Stimulated activated CD8-positive, alpha-beta memory T cell treated with anti-CD3 and anti-CD28 coated beads, Interleukin-7, amount 100 ng/mL, for 1 hour (primary cell): ENCODE measurements at places on chromosomes 13 and 19.
A peak's percentile ranks its signal among the peaks of the same experiment; 100 is the strongest.

- DNase-seq: no peak
Measured at GRCh38 chr13:110150384-110151101, 156.4 kb downstream of the COL4A1 start.

DNA sequence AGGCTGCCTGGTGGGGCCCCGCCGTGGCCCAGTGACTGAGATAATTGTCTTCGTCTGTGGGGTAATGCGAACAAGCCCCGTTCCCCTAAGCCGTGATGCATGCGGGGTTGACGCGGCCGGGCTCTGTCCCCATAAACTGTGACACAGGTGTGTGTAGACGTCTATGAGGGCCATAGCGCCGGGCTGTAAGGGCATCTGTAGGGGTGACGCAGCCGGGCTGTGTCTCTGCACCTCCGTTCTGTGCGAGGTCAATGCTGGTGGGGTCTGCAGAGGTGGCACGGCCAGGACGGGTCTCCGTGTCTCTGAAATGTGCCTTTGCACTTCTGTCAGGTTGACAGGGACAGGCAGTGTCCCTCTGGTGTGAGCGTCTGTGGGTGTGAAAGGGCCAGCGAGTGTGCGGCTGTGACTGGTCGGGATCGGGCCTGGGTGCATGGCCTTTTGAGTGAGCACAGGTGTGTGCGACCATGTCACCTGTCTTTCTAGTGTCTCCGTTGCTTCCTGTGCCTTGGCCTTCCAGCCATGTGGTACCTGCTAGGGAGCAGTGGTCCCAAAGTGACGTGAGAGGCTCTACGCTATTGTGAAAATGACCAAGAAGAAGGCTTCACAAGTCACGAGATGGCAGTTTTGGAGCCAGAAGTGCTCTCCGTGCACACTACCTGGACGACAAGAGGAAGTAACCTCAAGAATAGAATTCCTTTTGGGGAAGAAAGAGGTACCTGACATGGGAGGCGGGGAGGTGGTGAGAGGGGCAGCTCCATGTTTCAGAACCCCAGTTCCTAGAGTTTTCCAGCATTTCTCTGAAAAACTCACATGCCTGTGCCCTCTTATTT is 16.4 kb upstream of the ZNF331 start:
- DNase-seq: no peak

- DNase-seq: no peak
Measured at GRCh38 chr13:34322014-34322742, 504.2 kb downstream of the RFC3 start.

GRCh38 chr19:6705931-6706632 is 14.4 kb downstream of the C3 start:
- no peak for DNase-seq

DNA sequence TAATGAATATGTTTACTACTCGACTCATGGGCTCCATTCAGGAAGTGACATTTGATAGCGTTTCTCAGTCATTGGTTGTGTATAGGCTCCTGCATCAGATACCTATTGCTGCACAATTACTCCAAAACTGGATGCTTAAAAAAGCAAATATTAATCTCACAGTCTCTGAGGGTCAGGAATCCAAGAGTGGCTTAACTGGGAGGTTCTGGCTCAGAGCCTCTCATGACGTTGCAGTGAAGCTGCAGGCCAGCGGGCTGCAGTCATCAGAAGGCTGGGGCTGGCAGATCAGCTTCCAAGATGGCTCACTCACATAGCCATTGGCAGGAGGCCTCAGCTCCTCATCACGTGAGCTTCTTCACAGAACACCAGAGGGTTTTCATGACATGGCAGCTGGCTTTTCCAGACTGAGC is 525.1 kb upstream of the NBEA start:
- no peak for DNase-seq

DNA sequence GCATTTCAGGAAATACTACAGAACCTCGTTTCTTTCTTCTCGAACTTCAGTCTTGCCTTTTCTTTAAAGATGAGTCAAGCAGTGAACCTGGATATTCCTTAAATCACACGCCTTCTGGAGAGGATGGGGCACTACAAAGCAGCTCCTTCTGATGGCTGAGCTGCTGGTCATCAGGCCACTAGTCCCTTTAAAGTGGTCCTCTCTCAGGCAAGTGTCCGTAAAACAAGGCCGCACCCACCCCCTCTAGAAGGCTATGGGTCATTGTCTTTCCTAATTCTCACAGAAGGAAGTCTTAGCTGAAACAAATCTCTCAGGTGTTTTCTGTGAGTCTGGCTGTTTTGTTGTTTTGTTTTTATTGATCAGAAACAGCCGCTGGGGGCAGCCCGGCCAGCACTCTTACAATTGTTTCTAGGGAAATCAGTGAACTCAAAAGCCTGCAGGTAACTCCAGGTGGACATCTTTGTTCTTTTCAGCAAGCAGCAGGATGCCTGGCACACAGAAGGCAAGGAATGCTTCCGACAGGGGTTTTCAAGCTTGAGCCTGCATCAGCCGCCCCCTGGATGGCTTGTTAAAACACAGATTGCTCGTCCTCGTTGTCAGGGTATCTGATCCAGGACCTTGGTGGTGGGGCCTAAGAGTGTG is 45.4 kb downstream of the MBNL2 start:
- no peak for DNase-seq

GRCh38 chr19:32131005-32131404 is 214.4 kb upstream of the ZNF507 start:
- DNase-seq: no peak

DNA sequence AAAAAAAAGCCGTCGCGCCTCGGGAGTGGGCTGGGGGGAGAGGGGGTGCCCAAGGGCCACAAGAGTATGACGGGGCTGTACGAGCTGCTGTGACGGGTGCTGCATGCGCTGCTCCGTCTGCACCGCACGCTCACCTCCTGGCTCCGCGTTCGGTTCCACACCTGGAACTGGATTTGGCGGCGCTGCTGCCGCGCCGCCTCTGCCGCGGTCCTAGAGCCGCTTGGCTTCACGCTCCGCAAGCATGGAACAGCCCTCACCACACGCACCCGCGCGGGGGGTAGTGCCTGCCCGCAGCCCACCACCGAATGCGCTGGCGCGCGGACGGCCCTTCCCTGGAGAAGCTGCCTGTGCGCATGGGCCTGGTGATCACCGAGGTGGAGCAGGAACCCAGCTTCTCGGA is 18.8 kb downstream of the C1QTNF9 start:
- DNase-seq: no peak

DNA sequence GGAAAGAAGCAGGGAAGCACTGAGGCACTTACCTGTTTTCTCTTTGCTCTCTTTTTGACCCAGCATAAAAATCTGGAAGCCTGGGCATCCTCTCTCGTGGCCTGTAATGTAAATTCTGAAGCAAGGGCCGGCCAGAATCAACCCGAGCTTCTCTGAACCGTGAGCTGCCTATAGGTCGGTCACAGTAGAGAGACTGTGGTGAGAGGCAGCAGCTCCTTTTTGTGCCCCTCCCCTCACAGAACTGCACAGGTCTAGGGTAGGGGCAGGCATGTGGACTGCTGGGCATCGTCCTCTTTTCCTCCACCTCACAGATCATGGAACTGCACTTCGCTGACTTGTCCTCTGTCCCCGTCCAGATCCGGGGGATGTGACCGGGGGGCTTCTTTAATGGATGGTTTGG is 12.5 kb downstream of the FAM124A start:
- no peak for DNase-seq

DNA sequence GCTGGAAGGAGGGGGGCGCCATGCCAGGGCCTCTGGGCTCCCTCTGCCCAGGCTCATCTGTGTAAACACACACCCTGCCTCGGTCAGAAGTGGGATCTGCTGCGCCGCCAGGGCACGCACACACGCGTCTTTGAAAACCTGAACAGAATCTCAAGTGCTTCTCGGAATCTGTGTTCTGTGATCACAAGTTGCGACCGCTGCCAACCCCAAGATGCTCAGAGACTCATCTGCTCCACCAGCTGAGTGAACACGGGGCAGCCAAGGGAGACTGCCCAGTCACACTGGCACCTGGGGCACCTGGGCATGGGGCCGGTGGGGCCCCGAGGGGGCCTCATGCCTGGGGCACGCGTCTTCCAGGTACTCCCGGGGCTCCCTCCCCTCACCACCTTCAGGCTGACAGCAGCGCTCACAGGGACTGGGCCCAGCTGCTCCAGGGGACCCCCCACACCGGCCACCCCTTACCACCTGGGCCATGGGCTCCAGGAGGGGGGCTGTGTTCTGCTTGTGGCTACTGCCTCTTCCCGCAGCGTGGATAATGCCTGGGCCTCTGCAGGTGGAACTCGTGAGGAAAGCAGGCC is 59.0 kb downstream of the KLF2 start:
- no peak for DNase-seq

DNA sequence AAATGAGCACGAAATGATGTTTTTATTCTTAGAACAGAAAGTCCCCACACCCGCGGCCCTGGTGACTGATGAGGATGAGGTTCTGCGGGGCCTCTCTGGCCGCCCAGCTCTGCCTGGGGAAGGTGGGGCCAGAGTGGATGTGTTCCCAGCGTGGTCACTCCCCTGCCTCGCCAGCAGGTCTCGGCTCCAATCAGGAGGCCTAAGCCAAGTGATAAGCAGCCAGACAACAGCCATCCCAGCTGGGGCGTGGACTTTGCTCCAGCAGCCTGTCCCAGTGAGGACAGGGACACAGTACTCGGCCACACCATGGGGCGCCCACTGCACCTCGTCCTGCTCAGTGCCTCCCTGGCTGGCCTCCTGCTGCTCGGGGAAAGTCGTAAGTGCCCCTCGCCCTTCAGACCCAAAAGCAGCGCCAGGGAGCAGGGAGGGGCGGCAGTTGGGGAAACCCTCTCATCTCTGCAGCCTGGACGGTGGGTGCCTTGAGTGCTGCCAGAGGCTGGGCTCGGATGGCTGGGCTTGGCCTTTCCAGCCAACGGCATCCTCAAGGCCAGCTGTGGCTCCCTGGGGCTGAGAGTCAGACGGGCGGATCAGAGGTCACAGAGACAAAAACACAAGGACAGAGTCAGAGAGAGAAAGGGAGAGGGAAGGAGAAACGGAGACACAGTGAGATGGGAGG is at the start of gene F10:
TSS of gene F10 (plus strand) at position 250 of the 676 bp plus-strand sequence. CDS start at position 307, 57 bp downstream.
- no peak for DNase-seq

- no peak for DNase-seq
Measured at GRCh38 chr13:64234255-64234654, 2818.6 kb upstream of the PCDH20 start.

- DNase-seq: no peak
Measured at GRCh38 chr13:42751693-42752092, 29.7 kb upstream of the FAM216B start.

DNA sequence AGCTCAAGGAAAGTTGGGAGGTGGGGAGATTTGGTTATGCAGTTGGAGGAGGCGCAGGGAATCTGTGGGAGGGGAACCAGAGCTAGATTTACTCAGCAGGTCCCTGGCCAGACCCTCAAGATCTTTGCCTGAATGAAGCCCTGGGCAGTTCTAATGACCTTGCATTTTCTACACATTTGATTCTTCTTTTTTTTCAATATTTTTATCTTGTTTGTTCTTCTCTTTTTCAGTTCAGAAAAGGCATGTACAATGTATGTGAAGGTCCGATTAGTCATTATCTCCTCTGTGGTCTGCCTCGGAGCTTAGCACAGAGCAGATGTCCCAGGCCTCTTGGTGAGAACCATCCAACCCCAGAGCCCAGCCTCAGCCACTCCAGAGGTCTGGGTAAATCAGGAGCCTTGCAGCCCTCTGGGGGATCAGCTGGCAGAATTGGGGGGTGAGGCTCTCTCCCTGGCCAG is 24.2 kb downstream of the SERP2 start:
- DNase-seq: no peak

- no peak for DNase-seq
Measured at GRCh38 chr19:52658595-52658994, 20.4 kb upstream of the ZNF83 start.

DNA sequence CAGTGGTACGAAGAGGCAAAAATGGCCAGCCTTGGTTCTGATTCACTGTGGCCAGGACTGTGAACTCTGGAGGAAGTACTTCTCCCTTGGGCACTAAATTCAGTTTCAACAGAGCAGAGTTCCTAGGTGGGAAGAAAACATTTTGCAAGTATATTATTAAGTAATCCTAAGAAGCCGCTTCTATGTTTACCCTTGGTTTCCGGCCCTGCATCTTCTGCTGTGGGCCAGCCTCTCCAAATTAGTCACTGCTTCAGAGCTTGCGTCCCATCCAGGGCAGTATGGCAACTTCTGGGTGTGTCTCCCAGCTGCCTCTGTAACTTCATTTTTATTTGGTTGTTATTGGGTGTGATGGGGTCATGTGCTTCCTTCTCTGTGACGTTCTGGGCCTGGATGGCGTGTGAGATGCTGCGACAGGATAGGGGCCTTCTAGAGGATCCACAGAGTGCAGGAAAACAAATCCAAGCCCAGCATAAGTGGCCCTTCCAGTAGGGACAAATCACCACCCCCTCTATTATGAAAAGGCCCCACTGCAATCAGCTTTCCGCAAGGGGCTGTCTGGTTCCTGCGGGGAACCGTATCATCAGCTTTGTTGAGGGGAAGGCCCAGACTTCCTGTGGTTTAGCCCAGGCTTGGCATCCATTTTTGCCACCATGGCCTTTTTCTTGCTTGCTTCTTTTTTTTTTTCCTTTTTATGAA is 55.1 kb upstream of the C1QTNF9 start:
- peak; percentile 37 for DNase-seq

GRCh38 chr19:38049105-38049649 is 142.2 kb downstream of the SIPA1L3 start:
- DNase-seq: no peak

- DNase-seq: no peak
Measured at GRCh38 chr13:42280537-42280936, 8.6 kb downstream of the AKAP11 start.

DNA sequence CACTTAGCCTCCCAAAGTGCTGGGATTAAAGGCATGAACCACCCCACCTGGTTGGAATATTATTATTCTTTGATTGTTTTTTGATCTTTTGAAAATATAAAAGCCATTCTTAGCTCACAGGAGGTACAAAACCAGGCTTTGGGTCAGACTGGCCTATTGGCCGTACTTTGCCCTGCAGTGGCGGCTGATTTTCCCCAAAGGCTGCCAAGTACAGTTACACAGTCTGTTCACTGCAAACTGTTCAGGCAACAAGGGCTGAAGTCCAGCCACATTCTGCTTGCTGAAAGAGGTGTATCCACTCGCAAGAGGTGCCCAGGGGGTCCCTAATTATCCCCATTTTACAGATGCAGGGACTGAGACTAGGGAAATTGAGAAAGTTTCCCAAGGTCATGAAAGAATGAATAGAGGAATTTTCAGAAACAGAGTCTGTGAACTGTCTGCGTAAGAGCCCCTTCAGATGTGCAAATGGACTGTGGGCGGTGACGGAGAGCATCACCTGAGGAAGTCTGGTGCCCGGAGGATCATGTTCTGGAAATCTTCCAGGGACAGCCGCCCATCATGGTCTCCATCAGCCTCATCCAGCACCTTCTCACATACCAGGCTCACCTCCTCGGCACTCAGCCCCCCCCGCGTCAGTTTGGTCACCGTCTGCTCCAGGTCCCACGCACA is 9.0 kb downstream of the CIB3 start:
- DNase-seq: no peak

DNA sequence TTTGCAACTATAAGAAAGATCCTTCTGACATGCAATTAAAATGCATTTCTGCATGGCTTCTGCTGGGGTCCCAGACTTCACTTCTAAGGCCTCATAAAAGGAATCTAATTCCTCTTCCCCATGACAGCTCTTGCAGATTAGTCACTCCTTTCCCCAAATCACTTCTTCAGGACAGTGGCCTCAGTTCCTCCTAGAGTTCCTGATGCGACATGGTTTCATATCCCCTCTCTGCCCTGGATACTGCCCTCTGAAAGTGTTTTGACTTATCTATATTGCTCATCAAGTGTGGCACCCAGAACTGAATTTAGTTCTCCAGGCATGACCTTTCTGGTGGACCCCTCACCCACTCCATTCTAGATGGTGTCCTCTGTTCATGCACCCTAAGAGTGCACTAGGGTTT is 238.1 kb downstream of the FOXO1 start:
- no peak for DNase-seq
